ENCODE measurements at places on chromosomes 7 and 10.

GRCh38 chr7:28755255-28755654 lies 202.9 kb downstream of the TRIL start:
- no peak for DNase-seq

GRCh38 chr10:43151371-43151770 lies 13.1 kb downstream of the CSGALNACT2 start:
- DNase-seq = no peak

- no peak for DNase-seq
These were observed 59.8 kb downstream of the ENTPD1 start for GRCh38 chr10:95815701-95816240.

DNA sequence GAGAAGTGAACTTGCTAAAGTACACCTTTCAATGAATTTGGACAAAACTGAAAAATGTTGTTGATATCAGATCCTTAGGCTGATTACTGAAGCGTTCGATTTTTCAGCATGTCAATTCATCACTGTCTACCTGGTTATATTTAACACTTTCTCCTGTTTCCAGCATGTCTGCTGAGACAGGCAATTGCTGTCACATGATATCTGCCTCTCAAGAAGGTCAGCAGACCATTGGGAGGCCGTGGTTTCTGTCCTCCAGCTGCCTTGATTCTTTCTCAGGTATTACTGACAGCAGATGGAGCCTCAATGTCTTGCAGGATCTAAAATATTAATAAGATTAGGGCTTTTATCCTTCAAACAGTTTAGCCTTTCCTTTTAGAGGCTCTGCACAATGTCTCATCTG lies 127.5 kb downstream of the SNX10 start:
- DNase-seq = no peak

GRCh38 chr7:131769241-131769640 lies 212.8 kb upstream of the PODXL start:
- no peak for DNase-seq

DNA sequence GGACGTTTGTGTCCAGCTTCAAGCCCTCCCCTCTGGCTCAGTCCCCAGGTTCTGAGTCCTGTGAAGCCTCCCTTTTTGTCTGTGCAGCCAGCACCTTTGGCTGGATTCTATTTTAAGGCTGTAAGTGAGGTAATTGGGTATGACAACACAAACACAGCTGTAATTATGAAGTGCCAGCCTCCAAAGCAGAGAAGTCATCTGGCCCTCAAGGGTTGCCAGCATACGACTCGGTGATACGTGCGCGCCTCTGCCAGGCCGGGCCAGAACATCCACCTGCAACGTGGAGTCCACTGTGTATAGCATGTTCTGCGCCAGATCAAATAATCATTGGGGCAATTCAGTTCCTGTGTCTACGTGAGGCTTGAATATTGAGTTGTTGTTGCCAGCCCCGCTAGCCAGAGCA lies 6.7 kb upstream of the FAM180A start:
- DNase-seq = no peak

DNA sequence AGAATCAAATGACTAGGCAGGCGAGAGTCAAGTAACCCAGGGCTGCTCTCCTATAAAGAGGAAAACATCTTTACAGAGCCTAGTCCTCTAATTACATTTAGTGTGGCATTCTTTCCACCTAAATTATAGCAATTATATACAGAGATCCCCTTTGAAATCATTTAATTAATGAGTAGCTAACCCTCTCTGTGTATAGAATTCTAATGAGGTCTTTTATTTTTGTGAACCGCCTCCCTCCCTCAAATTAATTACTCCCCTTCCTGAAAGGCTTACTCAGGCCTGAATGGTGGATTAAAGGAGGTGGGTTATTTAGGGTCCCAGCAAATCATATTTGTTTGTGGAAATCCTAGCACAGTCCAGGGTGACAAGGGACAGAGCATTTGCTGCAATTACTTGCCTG lies 551.8 kb downstream of the SORCS3 start:
- no peak for DNase-seq

GRCh38 chr7:152140067-152140466 lies 114.6 kb downstream of the GALNT11 start:
- no peak for DNase-seq

DNA sequence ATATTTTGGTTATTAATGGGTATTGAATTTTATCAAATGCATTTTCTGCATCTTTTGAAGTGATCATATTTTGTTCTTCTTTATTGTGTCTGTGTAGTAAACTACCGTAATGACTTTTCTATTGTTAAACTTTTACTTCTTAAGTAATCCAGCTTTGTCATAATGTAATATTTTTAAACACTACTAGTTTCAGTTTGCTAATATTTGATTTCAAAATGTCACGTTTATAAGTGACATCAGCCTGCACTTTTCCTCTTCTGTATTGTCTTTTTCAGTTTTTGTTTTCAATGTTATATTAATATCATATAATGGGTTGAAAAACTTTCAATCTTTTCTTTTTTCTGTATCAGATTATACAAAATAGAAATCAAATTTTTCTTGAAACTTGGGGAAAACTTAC lies 71.6 kb upstream of the ANKRD1 start:
- DNase-seq = no peak

- DNase-seq = no peak
These were observed 80.7 kb upstream of the PDGFA start for GRCh38 chr7:600149-601035.

DNA sequence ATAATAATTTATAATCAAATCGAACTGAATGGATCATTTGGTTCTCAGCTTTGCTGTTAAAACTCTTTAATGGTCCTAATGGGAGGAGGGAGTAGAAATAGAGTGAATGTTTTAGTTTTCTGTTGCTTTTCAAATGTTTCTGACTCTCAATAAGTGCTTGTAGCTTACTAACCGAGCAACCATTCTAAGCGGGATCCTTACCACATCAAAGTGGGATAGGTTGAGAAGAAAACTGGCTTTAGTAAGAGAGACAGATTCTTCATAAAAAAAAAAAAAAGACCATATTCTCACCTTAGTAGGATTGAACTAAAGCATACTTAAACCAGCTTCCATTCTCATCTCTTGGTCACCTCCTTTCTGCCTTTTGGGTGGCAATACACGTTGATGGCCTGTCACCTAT lies 584.2 kb downstream of the AUTS2 start:
- DNase-seq = no peak

DNA sequence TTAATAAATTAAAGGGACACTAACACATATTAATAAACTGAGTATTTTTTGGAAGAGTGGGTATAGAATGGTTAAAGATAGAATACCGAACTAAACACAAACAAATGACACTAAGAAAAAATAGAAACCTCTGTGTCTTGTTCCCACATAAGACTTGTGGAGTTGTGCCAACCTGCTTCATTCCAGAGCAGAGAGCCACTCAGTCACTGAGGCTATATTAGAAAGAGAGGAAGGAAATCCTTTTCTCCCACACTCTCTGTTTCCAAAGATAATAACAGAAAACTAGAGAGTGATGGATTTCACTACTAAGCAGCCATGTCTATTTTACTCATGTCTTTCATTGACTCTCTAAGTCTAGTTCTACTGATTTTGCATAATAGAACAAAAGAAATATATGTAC lies 26.0 kb downstream of the CTNNA3 start:
- DNase-seq = no peak

DNA sequence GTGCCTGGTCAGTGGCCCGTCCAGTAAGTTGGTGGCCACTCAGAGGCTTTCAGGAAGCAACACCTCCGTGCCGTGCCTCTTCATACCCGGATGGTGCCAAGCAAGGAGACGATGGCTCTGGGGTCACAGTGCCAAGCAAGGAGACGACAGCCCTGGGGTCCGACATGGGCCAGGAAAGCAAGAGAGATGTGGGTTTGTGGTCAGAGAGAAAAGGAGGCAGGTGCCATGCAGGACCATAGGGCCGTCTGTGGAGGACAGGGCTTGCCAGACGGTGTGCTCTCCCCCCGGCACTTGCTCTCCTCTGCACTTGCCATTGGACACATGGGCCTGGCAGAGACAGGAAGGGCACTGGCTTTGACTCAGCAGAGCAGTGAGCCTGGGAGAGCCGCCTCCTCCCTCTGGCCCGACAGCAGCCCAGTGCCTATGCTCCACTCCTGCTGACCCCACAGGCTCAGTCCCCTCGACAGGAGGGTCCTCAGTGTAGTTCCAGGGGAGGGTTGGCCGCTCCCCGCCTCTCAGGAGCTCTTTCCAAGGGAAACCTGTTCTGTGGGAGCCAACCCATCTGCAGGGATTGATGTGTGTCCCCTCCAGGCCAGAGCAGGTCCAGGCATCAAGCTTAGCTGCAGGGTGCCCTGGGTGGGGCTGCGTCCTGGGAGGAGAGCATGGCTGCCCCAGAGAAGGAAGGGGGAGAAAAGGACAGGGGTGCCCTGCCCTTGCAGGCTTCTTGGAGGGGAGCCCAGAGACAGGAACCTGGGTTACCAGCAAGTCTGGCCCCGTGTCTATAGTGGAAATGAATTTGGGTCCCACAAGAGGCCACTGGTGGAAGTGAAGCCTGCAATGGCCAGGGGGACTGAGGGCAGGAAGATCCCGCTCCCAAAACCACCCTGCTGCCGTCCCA lies 7.6 kb upstream of the CALML5 start:
- DNase-seq = no peak

- DNase-seq = no peak
These were observed 1.9 kb upstream of the VOPP1 start for GRCh38 chr7:55574051-55574717.

DNA sequence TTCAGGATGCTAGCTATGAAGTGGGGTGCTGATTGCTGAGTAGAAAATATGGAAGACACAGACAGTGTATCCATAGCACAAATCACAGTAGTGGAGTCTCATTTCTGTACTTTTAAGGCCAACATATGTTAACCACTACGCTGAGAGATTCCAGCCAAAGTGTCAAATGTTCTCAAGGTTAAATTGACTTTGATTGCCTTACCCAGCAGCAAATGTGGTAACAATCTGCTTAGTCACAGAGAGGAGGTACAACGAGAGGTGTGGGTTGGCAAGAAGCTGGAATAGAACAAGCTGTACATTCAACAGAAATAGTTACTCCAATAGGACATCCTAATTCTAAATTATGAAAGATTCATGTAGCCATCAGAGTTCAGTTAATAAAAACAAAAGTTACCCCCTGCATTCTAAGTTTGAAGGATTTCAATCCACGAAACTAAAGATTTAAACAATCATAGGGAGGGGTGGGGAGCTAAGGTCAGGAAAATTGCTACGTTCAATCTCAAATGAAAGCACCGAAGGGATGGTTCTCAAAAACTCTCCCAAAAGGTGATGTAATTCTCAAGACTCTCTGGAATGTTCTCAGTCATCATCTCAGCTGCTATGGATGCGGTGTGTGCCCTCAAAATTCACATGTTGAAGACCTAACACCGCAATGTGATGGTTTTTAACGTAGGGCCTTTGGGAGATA lies 137.0 kb downstream of the ETV1 start:
- DNase-seq = peak; percentile 24

DNA sequence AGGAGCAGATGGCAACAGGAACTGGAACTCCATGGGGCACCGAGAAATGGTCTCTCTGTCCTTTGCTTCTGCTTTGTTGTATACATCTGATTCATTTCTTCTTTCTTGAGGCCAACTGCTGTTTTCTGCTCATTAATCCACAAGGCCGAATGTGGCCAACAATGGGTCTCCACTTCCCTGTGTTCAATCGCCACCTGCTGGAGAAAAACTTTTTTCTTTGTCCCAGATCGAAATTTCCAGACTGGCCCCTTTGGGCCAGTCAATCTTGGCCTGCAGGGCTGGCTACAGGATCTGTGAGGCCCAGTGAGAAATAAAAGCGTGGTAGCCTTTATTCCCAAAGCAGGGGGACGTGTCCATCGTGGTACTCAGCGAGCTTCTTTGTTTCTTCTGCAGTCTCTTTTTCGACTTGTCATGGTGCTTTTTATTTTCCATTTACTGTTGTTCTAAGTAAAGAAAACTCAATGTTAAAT lies 58.8 kb downstream of the PARP12 start:
- DNase-seq = peak; percentile 58

GRCh38 chr7:74269757-74270277 lies 15.6 kb upstream of the RFC2 start:
- peak; percentile 41 for DNase-seq

GRCh38 chr10:95350830-95351228 lies 60.0 kb upstream of the PDLIM1 start:
- DNase-seq = no peak

- no peak for DNase-seq
These were observed 31.1 kb downstream of the CSTF2T start for GRCh38 chr10:51668336-51668689.

- DNase-seq = no peak
These were observed 113.6 kb upstream of the RET start for GRCh38 chr10:42963312-42963711.

GRCh38 chr7:88912852-88913251 lies 117.3 kb upstream of the TEX47 start:
- no peak for DNase-seq

GRCh38 chr10:2575460-2575859 lies 491.9 kb upstream of the PFKP start:
- DNase-seq = no peak

- peak; percentile 67 for DNase-seq
These were observed 21.6 kb downstream of the NT5C3A start for GRCh38 chr7:33040803-33041516.

DNA sequence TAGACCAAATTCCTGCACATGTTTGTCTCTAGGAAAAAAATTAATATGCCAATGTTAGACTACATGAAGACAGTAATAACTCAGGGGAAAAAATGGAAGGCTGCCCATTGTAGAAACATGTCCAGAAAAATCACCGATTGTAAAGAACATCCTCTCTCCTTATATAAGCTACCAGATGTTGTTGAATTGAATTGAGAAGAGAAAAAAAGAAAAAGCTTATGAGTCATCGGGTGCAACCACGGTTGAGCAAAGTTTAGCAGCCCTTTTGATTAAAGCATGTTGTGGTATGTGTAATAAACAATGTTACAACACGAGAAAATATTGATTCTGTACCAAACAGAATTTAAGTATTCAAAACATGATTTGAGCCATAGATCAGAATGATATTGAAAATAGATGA lies 102.3 kb upstream of the ARHGAP21 start:
- DNase-seq = peak; percentile 54

GRCh38 chr7:22351329-22351692 lies 5.6 kb downstream of the RAPGEF5 start:
- DNase-seq = no peak

GRCh38 chr7:101779267-101779666 lies 38.2 kb upstream of the CUX1 start:
- DNase-seq = no peak

- DNase-seq = no peak
These were observed 239.0 kb downstream of the DNAJB9 start for GRCh38 chr7:108808549-108809266.

DNA sequence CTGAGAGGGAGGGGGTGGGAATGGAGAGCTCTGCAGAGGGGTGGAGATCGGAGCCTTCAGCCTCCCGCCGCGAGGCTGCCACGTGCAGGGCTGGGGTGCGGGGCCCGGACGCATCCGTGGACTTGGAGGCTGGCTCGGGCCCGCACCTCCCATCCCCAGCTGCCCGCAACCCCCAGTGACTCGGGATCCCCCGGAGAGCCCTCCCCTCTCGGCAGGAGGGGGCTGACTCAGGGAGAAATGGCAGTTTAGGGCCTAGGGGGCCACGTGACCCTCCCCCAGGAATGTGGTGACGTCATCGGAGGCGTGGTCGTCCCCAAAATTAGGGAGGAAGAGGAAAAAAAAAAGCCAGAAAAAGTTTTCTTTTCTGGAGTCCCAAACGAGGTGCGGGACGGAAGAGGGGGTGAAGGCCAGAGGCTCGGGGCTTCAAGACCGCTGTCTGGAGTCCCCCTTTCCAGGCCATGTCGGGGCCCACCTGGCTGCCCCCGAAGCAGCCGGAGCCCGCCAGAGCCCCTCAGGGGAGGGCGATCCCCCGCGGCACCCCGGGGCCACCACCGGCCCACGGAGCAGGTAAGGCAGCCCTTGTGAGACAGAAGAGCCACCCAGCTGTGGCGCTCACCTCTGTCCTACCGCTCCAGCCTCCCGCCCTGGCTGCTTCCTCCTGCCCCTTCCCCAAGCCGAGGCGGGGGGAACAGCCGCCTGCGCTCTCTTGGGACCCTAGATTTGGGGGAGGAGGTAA lies at the start of gene TRIP6:
Gene TRIP6, plus strand, starts transcription at position 348 of the 736 bp plus-strand sequence. Its CDS starts 111 bp downstream, at position 459.
- DNase-seq = peak; percentile 69

All from activated CD4-positive, alpha-beta T cell treated with anti-CD3 and anti-CD28 coated beads, Interleukin-2, Interleukin-4, amounts not matched to agents 100 ng/mL and 50 ng/mL, durations not matched to agents 16 hours and 8 hours (primary cell).